RWPE1 (cell line): ENCODE measurements at places on chromosomes 11 and 22.
A peak's percentile ranks its signal among the peaks of the same experiment; 100 is the strongest.

DNA sequence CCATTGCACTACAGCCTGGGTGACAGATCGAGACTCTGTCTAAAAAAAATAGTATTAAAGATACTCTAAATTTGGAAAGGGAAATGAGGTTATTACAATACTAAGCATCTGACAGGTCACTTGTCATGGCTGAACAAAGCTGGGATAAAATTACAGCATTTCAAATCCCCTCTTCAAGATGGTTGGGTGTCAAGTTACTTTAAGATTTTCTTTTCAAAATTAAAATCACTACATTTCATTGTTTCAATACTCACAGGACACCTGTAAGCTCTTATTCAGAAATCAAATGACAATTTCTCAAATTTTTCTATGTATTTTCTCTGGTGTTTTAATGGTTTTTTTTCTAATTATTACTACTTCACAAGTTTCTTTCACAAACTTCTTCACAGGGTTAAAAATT, 5.7 kb downstream of the TAF1D start:
- no peak for DNase-seq

DNA sequence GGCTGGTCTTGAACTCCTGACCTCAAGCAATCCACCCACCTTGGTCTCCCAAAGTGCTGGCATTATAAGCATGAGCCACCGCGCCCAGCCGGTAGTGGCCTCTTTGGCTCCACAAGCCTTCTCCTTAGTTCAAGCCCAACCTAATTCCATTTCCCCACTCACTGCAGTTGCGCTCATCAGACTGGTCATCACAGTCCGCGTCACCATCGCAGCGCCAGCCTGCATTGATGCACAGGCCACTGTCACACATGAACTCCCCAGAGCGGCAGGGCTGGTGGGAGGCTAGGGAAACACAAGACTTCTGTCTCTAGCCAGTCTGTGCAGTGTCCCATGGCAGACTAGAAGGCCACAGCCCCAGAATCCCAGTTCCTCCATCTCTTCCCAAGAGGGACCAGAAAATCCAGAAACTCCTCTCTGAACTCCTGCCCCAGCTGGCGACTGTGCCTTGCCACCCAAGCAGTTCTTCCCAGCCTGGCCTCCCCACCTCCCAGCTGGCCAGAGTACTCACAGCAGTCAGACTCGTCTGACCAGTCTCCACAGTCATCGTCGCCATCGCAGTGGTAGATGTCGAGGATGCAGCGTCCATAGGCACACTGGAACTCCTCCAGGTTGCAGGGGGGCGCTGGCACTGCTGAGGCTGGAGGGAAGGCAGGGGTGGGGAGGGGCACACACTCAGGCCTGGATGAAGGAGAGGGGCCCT, 19.8 kb downstream of the LRP4 start:
- no peak for DNase-seq

DNA sequence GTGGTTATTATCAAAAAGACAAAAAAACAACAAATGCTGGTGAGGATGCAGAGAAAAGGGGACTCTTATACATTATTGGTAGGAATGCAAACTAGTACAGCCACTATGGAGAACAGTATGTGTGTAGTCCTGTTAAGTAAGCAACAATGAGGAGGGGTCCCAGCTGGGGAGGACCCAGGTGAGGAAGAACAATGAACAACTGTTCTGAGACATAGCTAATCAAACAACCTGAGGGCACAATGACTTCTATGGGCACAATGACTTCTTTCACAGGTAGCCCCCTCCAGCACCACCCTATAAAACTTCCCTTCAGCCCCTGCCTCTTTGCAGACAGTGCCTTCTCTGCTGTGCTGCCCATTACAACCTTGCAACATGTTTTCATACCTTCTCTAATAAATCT, 5.6 kb downstream of the JAML start:
- DNase-seq = no peak

DNA sequence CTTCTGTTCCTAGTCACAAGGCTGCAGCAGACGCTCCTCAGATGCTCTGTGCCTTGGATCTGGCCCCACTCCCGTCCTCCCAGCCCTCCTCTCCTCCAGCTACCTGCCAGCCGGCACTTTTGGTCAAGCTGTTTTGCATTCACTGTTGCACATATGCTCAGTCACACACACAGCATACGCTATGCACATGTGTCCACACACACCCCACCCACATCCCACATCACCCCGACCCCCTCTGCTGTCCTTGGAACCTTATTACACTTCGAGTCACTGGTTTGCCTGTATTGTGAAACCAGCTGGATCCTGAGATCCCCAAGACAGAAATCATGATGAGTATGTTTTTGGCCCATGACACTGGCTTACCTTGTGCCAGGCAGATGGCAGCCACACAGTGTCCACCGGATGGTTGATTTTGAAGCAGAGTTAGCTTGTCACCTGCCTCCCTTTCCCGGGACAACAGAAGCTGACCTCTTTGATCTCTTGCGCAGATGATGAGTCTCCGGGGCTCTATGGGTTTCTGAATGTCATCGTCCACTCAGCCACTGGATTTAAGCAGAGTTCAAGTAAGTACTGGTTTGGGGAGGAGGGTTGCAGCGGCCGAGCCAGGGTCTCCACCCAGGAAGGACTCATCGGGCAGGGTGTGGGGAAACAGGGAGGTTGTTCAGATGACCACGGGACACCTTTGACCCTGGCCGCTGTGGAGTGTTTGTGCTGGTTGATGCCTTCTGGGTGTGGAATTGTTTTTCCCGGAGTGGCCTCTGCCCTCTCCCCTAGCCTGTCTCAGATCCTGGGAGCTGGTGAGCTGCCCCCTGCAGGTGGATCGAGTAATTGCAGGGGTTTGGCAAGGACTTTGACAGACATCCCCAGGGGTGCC, 109.8 kb downstream of the BCR start:
- peak; percentile 63 for DNase-seq

GRCh38 chr11:72700146-72700545, 25.9 kb upstream of the PDE2A start:
- no peak for DNase-seq

- no peak for DNase-seq
These were observed 37.6 kb upstream of the GLYAT start for GRCh38 chr11:58769308-58769707.

DNA sequence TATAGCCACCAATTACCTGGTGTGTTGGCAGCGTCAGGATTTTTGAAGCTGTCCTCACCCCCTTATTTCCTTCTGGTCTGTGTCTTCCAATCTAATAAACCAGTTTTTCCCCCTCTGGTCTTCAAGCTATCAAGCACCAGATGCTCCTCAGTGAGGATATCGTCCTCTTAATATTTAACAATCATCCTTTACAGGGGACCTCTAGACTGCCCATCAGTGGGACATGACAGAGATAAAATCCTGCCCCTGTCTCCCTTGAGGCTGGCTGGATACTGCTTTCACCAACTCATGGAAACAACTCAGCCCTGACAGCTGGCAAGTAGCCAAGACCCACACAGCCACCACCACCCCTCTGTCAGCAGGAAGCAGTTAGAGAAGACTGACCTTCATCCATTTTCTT, 421.0 kb upstream of the API5 start:
- DNase-seq = no peak

GRCh38 chr11:10032935-10033334, 261.1 kb downstream of the SBF2 start:
- peak; percentile 5 for DNase-seq

- no peak for DNase-seq
These were observed 5.9 kb upstream of the SOX10 start for GRCh38 chr22:37990301-37990700.

DNA sequence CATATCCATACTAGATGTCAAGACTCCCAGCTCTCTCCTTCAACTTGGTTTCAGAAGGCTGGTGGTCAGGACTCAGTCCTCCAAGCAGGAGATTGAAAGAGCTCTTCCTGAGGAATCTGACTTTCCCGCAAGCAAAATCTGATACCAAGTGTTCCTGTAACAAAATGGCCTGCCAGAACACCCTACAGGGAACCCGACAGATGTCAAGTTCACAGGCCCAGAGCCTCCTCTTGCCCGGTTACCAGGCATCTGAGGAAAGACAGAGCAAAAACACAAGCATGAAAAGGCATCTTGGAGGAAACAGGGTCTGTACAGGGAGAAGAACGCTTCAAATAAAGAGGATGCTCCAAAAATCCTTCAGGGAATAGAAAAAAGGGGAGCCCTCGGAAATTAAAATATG, 8.7 kb upstream of the KCNJ5 start:
- DNase-seq = no peak
